ENCODE measurements at places on chromosomes 7 and 10.

- no peak for DNase-seq
Measured at GRCh38 chr10:103968441-103969391, 1.8 kb downstream of the SLK start.

GRCh38 chr7:139049936-139050335 is 14.1 kb upstream of the ZC3HAV1L start:
- DNase-seq: no peak

- no peak for DNase-seq
Measured at GRCh38 chr10:101000915-101001658, 1.5 kb downstream of the LZTS2 start.

- no peak for DNase-seq
Measured at GRCh38 chr10:71782917-71783490, 9.7 kb upstream of the VSIR start.

- no peak for DNase-seq
Measured at GRCh38 chr10:110279407-110279986, 25.2 kb downstream of the SMNDC1 start.

GRCh38 chr7:111832174-111832573 is 269.9 kb upstream of the IMMP2L start:
- no peak for DNase-seq

DNA sequence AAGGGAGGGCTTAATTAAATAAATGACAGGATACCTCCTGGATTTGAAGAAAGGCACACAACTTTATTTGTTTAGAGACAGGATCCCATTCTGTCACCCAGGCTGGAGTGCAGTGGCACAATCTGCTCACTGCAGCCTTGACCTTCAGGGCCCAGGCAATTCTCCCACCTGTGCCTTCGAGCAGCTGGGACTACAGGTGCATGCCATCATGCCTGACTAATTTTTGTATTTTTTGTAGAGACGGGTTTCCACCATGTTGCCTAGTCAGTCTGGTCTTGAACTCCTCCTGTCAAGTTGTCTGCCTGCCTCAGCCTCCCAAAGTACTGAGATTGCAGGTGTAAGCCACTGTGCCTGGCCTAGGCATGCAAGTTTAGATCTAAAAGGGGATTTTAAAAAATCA is 272.7 kb upstream of the MBL2 start:
- DNase-seq: no peak

DNA sequence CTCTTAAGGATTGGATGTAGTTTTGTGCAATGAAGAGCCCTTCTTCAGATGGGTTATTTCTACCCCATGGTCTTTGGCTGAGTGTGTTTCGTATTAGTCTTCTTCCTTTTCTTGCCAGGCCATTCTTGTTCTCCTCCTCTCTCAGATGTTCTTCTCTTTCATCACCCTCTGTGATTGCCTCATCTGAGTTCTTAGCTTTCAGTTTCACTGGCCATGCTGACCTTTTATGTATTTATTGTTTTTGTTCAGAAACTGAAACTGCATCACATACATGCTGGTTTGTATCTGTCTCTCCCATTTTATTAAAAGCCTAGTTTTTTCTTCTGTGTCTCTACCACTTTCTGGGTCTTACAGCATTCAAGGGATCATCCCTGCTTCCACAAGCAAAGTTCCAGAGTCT is 21.7 kb upstream of the PCGF5 start:
- no peak for DNase-seq

DNA sequence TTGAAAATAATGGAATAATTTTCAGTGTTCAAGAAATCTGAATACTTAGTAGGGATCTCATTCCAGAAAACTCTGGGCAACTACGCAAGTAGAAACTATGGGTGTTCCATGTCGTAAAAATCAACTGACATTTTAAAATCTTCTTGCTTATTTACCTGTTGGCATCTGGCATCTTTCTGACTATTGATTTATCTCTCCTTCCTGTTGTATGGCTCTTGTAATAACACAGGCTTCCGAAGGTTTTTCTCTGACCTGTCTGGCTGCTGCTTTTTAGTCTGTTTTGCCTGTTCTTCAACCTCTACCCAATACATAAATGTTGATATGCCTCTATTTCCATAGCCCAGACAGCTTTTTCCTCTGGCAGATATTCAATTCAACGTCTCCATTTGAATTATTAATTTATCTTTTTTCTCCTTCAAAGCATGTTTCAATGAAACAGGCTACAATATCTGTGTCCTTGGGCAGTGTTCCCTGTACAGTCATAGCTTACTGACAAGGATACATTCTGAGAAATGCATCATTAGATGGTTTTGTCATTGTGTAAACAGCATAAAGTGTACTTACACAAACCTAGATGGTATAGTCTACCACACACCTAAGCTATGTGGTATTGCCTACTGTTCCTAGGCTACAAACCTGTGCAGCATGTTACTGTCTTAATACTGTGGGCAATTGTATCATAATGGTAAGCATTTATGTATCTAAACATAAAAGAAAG is 105.9 kb upstream of the ETV1 start:
- no peak for DNase-seq

DNA sequence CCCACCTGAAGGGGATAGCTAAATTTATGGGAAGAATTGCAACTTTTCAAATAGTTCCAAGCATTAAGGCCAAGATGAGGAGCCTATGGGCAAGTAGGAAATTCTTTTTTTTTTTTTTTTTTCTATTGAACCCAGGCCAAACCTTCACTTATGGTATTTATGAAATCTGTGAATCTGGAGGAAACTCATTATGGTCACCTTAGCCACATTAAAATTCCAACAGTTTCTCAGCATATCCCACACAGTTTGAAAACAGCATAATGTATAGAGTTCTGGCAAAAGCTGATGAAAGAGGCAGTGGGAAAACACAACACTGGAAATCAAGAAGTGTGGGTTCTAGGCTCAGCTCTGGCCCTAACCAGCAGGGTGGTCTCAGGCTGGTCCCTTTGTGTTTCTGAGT is 236.9 kb downstream of the PTEN start:
- no peak for DNase-seq

- DNase-seq: no peak
Measured at GRCh38 chr7:116588225-116588624, 63.4 kb downstream of the CAV1 start.

- no peak for DNase-seq
Measured at GRCh38 chr7:116293139-116293538, 82.8 kb downstream of the TES start.

DNA sequence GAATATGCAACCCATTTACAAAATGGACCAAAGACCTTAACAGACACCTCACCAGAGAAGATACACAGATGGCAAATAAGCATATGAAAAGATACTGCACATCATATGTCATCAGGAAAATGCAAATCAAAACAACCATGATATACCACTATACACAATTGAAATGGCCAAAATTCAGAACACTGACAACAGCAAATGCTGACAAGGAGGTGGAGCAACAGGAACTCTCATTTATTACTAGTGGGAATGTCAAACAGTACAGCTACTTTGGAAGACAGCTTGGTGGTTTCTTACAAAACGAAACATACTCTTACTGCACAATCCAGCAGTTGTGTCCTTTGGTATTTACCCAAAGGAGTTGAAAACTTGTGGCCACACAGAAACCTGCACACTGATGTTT is 50.0 kb upstream of the PCGF5 start:
- DNase-seq: no peak
